ENCODE measurements at places on chromosomes 5 and 9.

- DNase-seq = no peak
Observed at GRCh38 chr5:10489810-10490426, 48.2 kb downstream of the ROPN1L start.

- DNase-seq = no peak
Observed at GRCh38 chr5:113003763-113004162, 27.2 kb downstream of the DCP2 start.

- DNase-seq = no peak
Observed at GRCh38 chr9:79023134-79023580, 548.6 kb upstream of the TLE4 start.

DNA sequence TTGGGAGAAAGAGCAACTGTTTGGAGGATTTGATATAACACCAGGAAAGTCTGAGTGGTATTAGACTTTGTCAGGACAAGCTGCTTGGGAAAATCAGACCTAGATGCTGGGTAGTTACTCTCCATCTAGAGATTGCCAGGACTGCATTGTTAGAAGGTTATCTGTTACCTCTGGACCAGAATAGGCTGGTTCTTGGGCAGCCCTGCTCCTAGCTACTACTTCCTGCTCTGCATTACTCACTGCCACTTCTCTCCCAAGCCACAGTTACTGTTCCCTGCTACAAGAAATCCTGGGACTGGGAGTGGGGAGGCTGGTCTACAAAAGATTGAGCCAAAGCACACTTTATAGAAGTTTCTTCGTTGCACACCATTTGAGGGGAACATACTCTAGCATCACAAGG is 95.5 kb upstream of the KCNN2 start:
- DNase-seq = no peak

DNA sequence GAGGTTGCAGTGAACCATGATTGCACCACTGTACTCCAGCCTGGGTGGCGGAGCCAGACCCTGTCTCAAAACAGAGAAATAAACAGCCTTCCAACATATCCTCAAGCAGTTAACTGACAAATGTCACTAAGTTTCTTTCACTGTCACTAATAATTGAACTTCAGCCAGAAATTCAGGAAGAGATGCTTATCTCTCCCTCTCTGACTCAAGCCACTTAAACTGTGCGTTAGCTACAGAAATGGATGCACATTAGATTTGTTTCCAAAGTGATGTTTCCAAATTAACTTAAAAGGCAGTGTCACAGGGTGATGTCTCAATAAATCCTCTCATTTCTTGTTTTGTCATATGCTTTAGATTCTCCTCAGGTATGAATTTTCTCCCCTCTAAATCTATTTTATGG is 164.9 kb downstream of the KDM4C start:
- no peak for DNase-seq

DNA sequence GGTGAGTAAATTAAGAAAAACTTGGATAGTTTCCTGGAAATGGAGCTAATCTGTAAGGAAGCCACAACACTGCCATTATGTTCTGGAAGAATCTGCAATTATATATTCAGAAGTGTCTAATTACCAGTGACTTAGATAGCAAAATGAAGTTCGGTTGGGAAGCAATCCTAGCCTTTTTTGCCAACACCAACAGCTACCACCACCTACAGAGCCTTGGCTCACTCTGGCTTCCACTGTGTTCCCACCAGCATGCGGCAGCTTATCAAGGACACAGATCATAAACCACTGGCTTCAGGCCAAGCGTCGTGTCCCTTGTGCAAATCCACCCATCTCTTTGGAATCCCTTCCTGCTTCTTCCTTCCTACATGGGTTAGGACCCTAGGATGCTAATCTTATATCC is 118.0 kb upstream of the PCA3 start:
- DNase-seq = peak; percentile 48

DNA sequence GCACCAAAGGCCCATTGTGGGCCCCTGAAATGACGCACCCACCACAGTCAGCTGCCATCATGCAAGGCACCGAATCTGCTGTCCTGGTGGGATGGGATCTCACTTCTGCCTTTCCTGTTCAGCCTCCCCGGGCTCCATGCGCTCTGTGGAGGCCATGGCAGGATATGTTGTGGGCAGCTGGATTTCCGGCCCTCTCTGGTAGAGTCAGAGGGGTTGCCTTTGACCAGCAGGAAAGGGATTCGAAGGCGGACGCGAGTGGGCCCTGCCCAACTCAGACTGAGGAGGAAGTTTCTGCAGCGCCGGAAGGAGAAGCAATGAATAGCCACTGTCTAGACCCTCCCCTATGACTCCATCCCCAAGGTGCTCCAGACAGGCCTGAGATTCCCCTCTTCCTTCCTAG is 35.5 kb downstream of the GADD45G start:
- no peak for DNase-seq

- no peak for DNase-seq
Observed at GRCh38 chr5:30438785-30439184, 754.7 kb upstream of the CDH6 start.

DNA sequence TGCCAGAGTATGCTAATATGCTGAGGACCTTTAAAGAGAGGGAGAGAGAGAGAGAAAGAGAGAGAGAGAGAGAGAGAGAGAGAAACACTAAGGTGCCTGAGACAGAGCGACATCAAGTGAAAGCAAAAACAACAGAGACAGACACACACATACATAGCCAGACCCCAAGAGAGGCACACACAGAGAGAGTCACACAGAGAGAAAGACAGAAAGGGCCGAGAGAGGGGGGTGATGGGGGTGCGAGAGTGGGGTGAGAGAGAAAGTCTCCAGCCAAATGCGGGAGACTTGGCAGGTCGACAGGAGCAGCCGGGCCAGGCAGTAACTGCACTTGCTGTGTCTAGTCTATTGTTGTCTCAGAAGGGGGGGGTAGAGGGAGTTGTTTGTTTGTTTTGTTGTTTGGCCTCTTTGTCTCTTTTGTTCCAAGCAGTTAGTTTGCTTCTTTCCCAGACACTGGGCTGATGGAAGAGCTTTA is 30.1 kb upstream of the NFIB start:
- DNase-seq = no peak

GRCh38 chr5:144130306-144130705 is 40.2 kb downstream of the YIPF5 start:
- no peak for DNase-seq

GRCh38 chr5:98179791-98180755 is 593.4 kb upstream of the RGMB start:
- no peak for DNase-seq

DNA sequence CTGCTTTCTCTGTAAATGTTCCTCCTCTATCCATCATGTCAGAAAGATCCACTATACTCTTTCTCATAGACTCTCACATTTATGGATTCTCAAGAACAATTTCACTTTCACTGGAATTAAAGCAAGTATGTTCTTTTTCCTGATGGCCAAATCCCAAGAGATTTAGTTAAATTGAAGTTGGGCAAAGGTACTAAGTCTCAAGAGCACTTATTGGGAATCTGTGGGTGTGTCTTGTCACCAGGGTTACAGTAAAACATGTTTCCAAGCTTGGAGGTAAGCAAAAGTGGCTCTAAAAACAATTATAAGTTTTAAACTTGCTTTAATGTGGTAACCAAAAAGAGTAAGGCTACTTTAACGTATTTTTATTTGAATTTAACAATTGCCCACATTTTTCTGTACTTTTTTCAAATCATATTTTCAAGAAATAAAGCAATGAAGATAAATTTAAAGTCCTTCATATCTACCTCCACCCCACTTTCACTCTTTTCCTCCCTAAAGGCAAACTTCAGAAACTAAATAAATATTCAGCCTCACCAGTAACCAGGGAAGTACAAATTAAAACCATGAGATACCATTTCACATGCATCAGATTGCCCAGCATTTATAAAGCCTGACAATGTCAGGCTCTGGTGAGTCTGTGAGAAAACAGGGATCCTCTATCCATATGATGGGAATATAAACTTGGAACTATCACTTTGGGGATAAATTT is 387.4 kb downstream of the CETN3 start:
- DNase-seq = no peak

DNA sequence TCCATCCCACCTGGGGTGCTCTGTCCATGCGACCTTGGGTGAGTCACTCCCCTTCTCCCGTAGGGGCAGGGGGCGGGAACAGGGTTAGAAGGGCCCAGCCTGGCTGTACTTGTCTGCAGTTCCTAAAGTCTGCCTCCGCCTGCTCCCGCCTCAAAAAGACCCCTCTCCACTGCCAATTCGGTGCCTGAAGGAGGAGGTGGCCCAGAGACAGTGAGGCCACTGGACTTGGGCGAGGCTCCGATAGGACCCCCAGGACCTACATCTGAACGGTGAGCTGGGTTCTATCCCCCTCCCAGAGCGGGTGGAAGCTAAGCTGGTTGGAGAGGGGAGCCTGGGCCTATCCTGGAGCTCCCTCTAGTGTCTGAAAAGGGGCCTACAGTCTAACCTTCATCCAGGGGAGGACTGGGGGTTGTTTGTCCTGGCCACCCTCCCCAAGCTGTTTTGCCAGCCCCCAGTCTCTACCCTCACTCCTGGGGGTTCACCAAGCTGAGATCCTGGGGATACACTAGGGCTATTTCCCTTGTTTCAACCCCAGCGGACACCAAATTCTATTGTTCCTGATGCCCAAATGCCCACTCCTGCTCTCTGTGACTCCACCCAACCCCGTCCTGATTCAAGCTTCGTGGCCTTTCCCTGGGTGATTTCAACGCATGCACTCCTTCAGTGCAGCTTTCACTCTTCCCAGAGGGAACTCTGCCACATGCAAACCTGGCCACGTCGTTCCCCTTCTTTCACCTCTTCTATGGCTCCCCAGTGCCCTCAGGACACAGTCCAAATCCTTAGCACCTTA is 6.1 kb upstream of the CRB2 start:
- no peak for DNase-seq

DNA sequence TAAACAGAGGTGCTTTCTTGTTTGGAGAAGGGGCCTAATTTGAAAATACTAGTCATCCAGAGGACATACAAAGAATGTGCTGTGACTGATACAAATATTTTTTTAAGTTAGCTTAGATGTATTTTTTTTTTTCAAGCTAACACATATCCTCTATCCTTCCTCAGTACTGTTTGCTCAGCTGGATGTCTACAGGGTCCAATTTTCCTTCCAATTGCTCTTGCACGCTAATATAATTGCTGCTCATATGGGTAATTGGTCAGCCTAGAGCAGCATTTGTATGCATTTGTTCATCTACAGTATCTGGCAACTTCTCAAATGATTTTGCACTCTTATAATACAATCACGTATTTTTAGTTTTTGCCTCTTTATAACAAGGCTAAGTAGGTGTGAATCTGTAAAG is 84.7 kb downstream of the ZDHHC21 start:
- no peak for DNase-seq

DNA sequence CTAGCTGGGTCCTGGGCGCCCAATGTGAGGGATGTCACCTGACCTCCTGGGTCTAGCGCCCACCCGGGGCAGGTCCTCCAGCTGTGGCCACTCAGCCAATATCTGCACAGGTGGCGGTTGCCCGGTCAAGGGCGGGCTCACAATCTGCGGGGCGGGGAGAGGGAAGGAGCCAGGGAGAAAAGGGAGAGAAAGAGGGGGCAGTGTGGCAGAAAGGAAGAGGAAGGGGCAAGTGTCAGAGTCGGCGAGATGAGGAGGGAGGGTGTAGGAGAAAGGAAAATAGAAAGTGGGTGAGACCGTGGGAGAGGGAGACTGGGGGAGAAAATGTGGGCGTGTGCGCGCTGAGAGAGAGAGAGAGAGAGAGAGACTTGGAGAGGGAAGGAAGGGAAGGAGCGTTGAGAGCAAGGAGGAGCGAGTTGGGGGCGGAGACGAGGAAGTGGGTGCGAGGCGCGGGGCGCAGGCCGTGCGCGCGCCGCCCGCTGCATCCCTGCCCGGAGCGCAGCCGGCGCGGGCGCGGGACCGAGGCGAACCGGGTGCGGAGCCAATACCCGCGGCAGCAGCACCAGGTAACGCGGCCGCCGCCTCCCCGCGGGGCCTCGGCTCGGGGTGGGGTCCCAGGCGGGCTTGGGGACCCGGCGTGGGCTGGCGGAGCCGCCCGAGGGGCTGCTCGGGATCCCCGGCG is at the start of gene HRH2:
HRH2 (plus strand) TSS at position 479 of the 679 bp plus-strand sequence. CDS start 25,163 bp downstream, outside the sequence.
- DNase-seq = peak; percentile 56

GRCh38 chr9:98879094-98879962 is 64.4 kb upstream of the COL15A1 start:
- DNase-seq = no peak

DNA sequence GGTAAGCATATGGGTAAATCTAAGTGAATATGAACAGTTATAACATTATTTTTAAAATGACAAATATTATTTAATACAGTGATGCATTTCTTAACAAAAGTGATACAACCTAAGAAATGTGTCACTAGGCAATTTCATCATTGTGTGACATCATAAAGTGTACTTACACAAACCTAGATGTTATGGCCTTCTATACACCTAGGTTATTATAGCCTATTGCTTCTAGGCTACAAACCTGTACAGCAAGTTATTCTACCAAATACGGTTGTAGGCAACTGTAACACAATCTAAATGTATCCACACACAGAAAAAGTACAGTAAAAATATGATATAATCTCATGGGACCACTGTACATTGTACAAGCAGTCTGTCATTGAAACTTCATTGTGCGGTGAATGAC is 48.3 kb downstream of the STRBP start:
- DNase-seq = no peak

DNA sequence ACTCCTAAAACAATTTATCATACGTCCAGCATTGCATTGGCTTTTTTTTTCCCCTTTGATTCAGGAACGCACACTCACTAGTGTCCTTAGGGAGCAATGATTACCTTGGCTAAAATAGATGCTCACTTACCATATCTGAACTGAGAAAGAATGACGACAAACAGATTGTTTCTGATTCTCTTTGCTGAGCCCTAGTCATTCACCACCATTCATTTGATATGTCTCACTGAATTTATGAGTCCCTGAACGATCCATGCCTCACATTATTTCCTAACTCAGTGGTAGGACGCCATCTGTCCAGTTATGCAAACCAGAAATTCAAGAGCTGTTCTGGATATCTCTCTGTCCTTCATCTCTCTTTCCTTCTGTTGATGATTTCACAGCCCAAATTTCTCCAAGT is 39.3 kb upstream of the DAB2 start:
- no peak for DNase-seq

DNA sequence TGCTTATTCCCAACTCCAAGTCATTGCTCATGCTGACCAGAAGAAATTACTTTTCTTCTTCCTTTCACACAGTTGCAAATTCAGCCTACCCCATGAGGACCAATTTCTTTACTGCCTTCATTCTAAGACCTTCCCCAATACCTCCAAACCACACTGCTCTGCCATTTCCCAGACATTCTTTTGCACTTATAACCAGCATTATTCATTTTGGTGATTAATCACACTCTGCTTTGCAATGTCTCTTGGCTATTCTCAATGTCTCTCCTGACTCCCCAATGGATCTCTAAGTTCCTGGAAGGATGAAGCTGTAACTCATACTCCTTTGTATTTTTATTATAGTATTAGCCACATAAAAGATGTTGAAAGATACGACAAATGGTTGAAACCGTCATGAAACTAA is 105.7 kb upstream of the RANBP3L start:
- DNase-seq = no peak

- no peak for DNase-seq
Observed at GRCh38 chr5:10453545-10453944, 11.9 kb downstream of the ROPN1L start.

All from large intestine (tissue), 12 donors.